IPS DF 6.9 (cell line): ENCODE measurements at places on chromosomes 13 and 19.

GRCh38 chr19:51712461-51713081, 11.2 kb downstream of the HAS1 start:
- peak; percentile 39 for DNase-seq

GRCh38 chr13:32642316-32642715, 56.1 kb downstream of the PDS5B start:
- no peak for DNase-seq

DNA sequence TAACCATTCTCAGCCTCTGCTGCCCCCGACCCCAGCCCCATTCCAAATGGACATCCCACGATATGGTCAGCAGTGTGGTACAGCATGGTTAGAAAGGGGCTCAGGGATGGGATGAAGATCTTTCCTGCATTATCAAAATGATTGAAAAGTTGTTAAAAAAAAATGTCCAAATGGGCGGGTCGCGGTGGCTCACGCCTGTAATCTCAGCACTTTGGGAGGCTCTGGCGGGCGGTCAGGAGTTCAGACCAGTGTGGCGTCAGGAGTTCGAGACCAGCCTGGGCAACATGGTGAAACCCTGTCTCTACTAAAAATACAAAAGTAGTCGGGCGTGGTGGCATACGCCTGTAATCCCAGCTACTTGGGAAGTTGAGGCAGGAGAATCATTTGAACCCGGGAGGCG, 54.3 kb upstream of the ZNF254 start:
- DNase-seq = no peak

DNA sequence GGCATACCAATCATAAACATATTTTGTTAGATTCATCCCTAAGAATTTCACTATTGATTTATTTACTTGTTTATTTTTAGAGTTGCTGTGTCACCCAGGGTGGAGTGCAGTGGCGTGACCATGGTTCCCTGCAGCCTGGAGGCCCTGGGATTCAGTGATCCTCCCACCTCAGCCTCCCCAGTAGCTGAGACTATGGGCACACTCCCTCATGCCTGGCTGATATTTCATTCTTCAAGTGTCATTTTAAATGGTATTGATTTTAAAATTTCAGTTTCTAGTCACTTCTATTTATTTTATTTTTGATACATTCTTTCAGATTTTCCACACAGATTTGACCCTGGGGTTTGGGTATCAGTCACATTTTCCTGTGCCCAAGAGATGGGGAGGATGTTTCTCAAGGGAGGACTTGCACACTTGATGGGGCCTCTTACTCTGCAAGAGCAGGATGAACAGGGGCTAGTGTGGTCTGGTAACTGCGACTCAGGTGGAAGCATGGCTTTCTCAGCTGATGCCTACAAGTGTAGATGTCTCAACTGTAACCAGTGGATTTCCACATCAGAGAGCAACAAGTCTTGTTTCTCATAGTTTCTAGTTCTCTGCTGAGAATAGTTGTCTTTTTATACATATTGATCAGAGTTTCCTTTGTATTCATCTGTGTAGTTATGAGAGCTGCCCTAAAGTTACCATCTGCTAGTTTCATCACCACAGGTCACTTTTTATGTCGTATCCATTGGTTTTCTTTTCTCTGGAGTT, 40.2 kb downstream of the CCNE1 start:
- DNase-seq = no peak

GRCh38 chr19:5857203-5858081, 6.2 kb upstream of the FUT3 start:
- DNase-seq = no peak

GRCh38 chr19:46809534-46810272, 21.3 kb upstream of the SLC1A5 start:
- DNase-seq = no peak
